ENCODE measurements at places on chromosomes 7 and 10. TPM values are rescaled to one million over a fixed set of nuclear protein-coding genes. Genes with fewer than 3 reads are reported as not detected.

TFPI2 gene
- not detected for total RNA-seq

JAKMIP3 gene
- total RNA-seq, result 0.07 TPM

SYT15 gene
- total RNA-seq, result 0.60 TPM

ATP6V0E2 gene
- 14.1 TPM for total RNA-seq

LIPF gene
- 0.22 TPM for total RNA-seq

SKIDA1 gene
- 0.22 TPM for total RNA-seq

TMEM176B gene
- not detected for total RNA-seq

KIF20B gene
- total RNA-seq, result 11.5 TPM

GRCh38 chr7:99313204-99313573 is 12.5 kb upstream of the ARPC1A start:
- DNase-seq, result no peak

GRCh38 chr7:409339-410281 is 110.0 kb downstream of the PDGFA start:
- no peak for DNase-seq

- peak; percentile 72 for DNase-seq
Observed at GRCh38 chr10:86520871-86521677, 518 bp downstream of the WAPL start.

- no peak for DNase-seq
Observed at GRCh38 chr7:107387573-107388219, 82.2 kb upstream of the GPR22 start.

DNA sequence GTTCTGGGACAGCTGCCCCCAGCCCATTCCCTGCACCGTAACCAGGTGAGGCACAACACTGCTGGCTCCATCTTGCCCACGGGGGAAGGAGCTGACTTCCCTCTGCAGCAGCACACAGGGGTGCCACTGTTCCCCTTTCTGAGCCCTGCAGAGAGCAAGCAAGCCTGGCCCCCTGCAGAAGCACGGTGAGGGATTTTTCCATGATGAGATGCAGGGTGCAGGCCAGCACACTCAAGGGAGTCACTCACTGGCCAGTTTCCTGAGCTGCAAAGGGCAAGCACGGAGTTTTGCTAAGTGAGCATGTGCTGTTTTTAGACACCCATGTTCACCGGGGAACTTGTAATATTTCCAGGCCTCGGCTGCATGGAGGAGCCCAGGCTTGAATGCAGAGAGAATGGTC is 176.6 kb downstream of the PIP4K2A start:
- DNase-seq, result no peak

GRCh38 chr7:66558660-66559465 is 69.8 kb upstream of the KCTD7 start:
- DNase-seq, result no peak

- no peak for DNase-seq
Observed at GRCh38 chr10:86782701-86783418, 26.4 kb downstream of the BMPR1A start.

DNA sequence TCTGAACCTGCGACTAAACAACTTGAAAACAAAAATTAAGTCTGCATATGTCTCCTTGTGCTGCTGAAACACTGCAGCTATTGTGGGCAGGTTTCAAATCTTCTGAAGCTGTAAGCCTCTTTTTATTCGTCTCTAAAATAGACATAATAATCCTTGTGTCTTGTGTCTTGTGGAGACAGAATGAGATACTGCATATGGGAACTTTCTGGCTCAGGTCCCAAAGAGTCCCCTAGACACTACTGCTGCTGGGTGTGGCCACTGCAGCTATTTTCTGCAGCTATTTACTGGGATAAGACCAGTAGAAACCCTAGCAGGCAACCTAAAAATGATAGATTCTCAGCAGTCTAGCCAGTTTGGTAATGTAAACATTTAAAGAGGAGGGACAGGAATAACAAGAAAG is 252.0 kb downstream of the ELMO1 start:
- DNase-seq, result no peak

DNA sequence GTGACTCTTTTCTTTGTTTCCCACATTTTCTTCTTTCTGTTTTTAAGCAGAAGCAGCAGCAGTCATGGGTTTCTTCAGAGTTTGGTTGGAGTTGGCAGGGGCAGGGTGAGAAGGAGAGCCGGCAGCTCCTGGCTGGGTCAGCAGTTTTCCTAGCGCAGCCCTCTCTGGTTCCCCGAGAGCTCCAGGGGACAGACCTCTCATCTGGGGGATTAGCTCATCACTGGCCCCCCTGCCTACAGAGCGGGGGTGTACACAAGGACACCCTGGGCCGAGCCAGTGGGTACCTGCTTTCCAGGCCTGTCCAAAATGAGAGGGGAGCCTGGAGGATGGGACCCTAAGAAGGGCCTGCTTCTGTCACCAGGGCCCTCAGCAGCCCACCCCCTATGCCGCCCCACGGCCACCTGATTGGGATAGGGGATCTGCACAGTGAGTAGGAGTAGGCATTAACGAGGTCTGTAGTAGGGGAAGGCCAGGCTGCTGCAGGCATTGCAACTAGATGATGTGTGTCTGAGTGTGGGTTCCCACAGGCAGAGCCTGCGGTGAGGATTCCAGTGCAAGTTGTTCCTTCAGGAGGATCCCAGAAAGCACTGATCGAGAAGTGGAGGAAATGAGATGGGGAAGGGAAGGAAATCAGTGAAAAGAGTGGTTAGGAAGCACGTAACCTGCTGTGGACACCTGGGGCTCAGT is 122.9 kb upstream of the PPIF start:
- DNase-seq, result no peak

GRCh38 chr7:27202018-27202861 is 2.3 kb upstream of the HOXA13 start:
- no peak for DNase-seq

DNA sequence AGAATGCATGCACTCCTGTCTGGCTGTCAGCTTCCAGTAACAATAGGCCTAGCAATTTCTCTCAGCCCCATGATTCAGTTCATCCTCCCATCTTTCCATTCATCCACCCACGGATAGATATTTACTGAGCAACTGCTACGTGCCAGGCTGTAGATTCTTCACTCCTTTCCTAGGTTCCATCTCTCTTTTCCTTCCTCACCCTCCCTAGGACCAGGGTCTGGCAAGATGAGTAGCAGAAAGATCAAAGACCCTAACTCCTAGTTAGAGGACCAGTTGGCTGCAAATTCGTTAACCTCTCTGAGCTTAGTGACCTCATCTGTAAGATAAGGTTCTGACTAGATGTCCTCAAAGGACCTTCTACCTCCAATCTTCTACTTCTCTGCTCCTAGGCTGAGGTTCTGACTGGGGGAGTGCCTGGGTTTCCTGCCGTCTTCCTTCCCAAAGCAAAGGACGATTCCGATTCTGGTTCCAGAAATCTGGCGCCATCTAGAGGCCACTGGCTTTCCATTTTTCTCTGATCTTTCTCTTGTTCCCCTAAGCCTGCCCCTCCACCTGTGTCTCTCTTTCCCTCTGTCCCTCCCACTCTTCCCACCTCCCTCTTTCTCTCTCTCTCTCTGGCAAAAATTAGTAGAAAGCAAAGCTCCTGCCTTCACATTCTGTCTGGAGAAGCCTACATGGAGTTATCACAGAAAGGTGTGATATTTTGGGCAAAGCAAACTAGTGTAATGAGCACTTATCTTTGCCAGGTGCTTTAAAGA is 26.2 kb downstream of the TBATA start:
- peak; percentile 85 for DNase-seq

DNA sequence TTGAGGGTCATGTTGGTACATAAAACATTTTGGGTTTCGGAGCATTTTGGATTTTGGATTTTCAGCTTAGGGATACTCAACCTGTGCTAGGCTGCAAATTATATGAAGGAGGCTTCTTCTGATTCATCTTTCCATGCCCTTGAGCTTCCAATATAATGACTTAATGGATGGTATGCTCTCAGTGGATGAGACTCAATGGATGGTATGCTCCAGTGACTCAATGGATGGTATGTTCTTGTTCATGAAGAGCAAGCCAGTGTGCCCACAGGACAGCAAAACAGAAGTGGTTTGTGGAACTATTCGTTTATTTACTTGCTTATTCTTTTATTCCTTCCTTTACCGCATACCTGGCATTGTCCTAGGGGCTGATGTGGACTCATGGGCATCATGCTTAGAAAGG is 969.6 kb downstream of the LRMDA start:
- no peak for DNase-seq

DNA sequence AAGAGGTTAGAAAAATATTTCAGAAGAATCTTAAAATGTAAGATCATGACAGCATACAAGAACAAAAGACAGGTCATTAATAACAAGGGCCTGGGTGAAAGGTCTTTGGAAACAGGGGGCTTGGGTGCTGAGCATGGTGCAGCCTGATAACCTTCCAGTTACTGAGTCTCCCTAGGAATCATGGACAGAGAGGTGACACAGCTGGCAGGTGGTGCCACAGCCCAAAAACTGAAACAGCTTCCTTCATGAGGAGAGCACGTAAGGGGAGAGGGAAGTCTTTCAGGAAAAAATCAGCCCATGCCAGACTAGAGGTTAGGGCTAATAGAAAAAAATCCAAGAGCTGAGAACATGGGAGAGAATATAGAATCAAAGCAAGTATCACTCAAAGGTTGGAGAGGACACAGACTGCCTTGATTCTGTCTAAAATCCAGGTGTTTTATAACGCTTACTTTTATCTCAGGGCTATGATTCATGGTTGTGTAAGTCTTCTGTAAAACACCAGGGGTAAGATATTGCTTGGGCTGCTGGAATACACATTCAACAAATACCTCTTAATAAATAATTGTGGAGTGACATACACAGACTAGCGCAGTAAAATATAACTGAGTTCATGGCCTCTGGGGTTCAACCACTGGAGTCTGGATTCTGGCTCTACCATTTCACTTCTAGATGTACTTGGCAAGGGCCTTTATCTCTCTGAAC is 88.1 kb downstream of the SEMA3C start:
- no peak for DNase-seq

- DNase-seq, result no peak
Observed at GRCh38 chr7:25553580-25554291, 325.4 kb upstream of the NPVF start.
